ENCODE measurements at places on chromosomes 4 and X. TPM values are rescaled to one million over a fixed set of nuclear protein-coding genes. Genes with fewer than 3 reads are reported as not detected.

GRCh38 chr4:121898150-121898549 lies 27.9 kb upstream of the BBS7 start:
- H3K4me3 ChIP-seq = no peak overlapping the region
- peaks cover 8% of the 10 kb centered on the region for H3K4me1 ChIP-seq
- no peaks in the 10 kb centered on the region for H3K36me3 ChIP-seq
- no peak overlapping the region for H3K27ac ChIP-seq
- DNase-seq = peak; percentile 33

GRCh38 chrX:97936296-97936695 lies 1052.6 kb downstream of the RPA4 start:
- H3K4me1 ChIP-seq = no peaks in the 10 kb centered on the region
- H3K27me3 ChIP-seq = no peaks in the 10 kb centered on the region
- DNase-seq = no peak
- H3K4me3 ChIP-seq = no peak overlapping the region

Gene PWWP3B
- total RNA-seq = not detected

Gene PGAM4
- total RNA-seq = 0.70 TPM

Gene XPNPEP2
- total RNA-seq = 0.80 TPM
